ENCODE measurements at places on chromosomes 16 and 17. TPM values are rescaled to one million over a fixed set of nuclear protein-coding genes. Genes with fewer than 3 reads are reported as not detected.
A peak's percentile ranks its signal among the peaks of the same experiment; 100 is the strongest.

Gene CA7
- total RNA-seq: not detected

DNA sequence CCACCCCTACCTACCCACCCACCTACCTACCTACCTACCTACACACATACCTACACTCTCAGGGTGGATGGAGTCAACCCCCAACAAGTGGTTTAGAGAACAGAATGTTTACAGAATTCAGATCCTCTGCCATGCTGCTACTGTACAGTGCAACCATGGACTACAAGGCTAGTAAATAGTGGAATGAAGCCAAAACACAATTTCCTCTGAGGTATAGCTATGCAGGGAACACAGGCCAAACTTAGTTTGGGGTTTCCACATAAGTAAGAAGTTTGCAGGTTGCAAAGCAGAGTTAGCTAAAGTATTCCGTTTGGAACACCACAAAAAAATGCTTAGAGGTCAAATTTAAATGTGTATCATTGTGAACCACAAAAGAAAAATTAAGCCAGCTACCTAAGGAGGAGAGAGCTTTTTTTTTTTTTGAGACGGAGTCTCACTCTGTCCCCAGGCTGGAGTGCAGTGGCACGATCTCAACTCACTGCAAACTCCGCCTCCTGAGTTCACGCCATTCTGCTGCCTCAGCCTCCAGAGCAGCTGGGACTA is 2.7 kb upstream of the AP1G1 start:
- no peaks in the 10 kb centered on the region for H3K27me3 ChIP-seq
- peaks cover 10% of the 10 kb centered on the region for H3K4me1 ChIP-seq
- H3K27ac ChIP-seq: no peak overlapping the region
- peaks cover 4% of the 10 kb centered on the region for H3K36me3 ChIP-seq
- no peak overlapping the region for H3K4me3 ChIP-seq

Gene KRT39
- not detected for total RNA-seq

- DNase-seq: no peak
- H3K4me1 ChIP-seq: peaks cover 23% of the 10 kb centered on the region
- H3K4me3 ChIP-seq: no peak overlapping the region
- peaks cover 7% of the 10 kb centered on the region for H3K36me3 ChIP-seq
- no peak overlapping the region for H3K27ac ChIP-seq
- no peaks in the 10 kb centered on the region for H3K27me3 ChIP-seq
These were observed 3.6 kb upstream of the UBE2I start for GRCh38 chr16:1305823-1306222.

Gene SYT17
- not detected for total RNA-seq

Gene UNC13D
- total RNA-seq: 289 TPM

Gene EME1
- total RNA-seq: 40.2 TPM

Gene TRIM37
- 46.3 TPM for total RNA-seq

Gene IL34
- not detected for total RNA-seq

GRCh38 chr16:89764711-89765201 is 43.4 kb downstream of the ZNF276 start:
- no peaks in the 10 kb centered on the region for H3K27me3 ChIP-seq
- H3K27ac ChIP-seq: peak overlapping the region; percentile 90
- peaks cover 7% of the 10 kb centered on the region for H3K36me3 ChIP-seq
- peak; percentile 76 for DNase-seq
- H3K4me1 ChIP-seq: peaks cover 40% of the 10 kb centered on the region
- H3K4me3 ChIP-seq: peak overlapping the region; percentile 88

DNA sequence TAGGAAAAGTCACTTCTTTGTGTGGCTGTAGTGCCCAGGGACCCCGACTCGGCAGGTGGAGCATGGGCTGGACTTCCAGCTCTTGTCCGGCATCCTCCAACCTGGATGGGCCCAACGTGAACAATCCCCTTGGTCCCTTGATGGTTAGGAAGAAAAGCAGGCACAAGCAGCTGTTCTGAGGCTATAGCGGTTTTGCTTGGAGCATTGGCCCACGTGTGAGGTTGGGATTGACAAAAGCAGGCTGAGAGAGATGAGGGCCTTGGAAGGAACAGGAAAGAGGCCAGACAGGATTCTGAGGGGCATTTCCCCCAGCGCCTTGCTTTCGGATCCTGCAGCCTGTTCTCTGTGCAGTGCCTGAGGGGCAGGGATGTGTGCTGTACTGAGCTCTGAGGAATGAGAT is 28.1 kb downstream of the SCNN1B start:
- no peak for DNase-seq
- H3K4me3 ChIP-seq: no peak overlapping the region
- H3K27me3 ChIP-seq: peaks cover 5% of the 10 kb centered on the region
- no peak overlapping the region for H3K27ac ChIP-seq
- H3K4me1 ChIP-seq: no peaks in the 10 kb centered on the region
- H3K36me3 ChIP-seq: no peaks in the 10 kb centered on the region

Gene SPAG5
- 198 TPM for total RNA-seq

Gene TM4SF5
- total RNA-seq: not detected

Gene TBC1D3H
- not detected for total RNA-seq

DNA sequence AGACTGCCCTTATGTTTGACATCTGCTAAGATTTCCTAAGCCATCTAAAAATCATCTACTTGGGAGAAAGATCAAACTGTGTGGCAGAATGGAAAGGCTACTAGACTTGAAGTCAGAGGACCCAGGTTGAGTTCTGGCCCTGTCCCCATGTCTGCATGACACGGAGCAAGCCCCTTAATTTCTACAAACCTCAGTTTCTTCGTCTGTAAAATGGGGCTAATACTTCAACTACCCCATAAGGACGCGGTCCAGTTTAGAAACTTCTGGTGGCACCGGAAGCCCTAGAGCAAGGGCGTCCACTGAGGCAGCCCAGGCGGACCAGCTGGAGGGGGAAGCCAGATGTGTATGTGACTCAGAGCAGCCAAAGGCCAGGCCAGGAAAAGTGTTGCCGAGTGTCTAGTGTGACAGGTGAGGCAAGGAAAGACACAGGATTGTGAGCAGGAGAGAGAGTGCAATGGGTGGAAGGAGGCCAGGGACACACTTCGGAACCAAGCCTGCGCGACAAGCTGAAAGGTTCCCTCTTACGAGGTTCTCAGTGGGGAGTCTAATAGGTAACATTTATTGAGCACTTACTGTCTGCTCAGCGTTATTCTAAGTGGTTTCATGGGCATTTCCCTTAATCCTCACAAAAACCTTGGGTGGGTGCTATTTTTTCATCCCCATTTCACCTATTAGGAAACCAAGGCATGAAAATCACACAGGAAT is 17.8 kb upstream of the PITPNM3 start:
- no peaks in the 10 kb centered on the region for H3K27me3 ChIP-seq
- no peak for DNase-seq
- no peak overlapping the region for H3K4me3 ChIP-seq
- no peak overlapping the region for H3K27ac ChIP-seq
- H3K36me3 ChIP-seq: peaks cover 5% of the 10 kb centered on the region

- peaks cover 9% of the 10 kb centered on the region for H3K4me1 ChIP-seq
- DNase-seq: no peak
- H3K4me3 ChIP-seq: no peak overlapping the region
- no peaks in the 10 kb centered on the region for H3K27me3 ChIP-seq
- H3K27ac ChIP-seq: no peak overlapping the region
These were observed 20.7 kb downstream of the TXNDC11 start for GRCh38 chr16:11721781-11722467.

GRCh38 chr17:30113213-30113612 is 3.4 kb upstream of the NSRP1 start:
- DNase-seq: no peak
- H3K4me3 ChIP-seq: peak overlapping the region; percentile 14
- H3K4me1 ChIP-seq: peaks cover 14% of the 10 kb centered on the region
- peaks cover 8% of the 10 kb centered on the region for H3K36me3 ChIP-seq
- H3K27ac ChIP-seq: peak overlapping the region; percentile 14

Gene MPP2
- total RNA-seq: 0.47 TPM

DNA sequence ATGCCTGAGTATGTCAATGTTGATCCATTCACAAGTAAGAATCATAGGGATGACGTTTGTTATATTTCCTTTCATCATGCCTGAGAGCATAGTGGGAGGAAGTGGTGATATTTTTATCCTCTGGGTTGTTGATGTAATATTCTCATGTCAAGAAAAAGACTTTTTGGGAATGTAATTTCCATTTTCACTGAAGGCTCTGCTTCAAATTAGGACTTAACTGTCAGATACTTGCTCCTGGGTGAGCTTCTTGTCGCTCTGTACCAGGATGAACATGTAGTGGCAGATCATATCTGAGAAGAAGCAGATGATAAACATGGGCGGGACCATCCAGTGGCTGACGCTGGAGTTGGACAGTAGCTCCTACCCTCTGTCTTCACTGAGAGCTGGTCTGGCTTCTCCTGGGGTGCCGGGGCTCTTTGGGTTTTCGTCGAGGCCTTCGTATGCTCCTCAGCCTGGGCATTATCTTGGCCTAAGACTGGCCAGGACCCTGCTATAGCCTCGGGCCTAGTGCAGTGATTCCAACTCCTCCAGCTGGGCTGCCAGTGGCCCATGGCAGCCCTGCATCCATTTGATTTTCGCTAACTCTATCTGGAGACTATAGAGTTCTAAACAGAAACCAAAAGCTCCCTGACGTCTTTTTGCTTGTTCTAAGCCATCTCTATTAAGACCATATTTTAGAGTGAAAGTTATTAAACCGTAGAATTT is 19.7 kb downstream of the CYB5B start:
- H3K27me3 ChIP-seq: no peaks in the 10 kb centered on the region
- peak overlapping the region; percentile 92 for H3K27ac ChIP-seq
- H3K4me1 ChIP-seq: peaks cover 41% of the 10 kb centered on the region
- H3K36me3 ChIP-seq: peaks cover 13% of the 10 kb centered on the region

GRCh38 chr16:56298948-56299596 is 107.8 kb downstream of the GNAO1 start:
- no peaks in the 10 kb centered on the region for H3K27me3 ChIP-seq
- no peak for DNase-seq
- no peak overlapping the region for H3K4me3 ChIP-seq
- no peak overlapping the region for H3K27ac ChIP-seq
- no peaks in the 10 kb centered on the region for H3K36me3 ChIP-seq
- no peaks in the 10 kb centered on the region for H3K4me1 ChIP-seq

Gene KRT36
- total RNA-seq: not detected

GRCh38 chr17:29747660-29748059 is 124.9 kb upstream of the CORO6 start:
- no peaks in the 10 kb centered on the region for H3K36me3 ChIP-seq
- H3K4me3 ChIP-seq: no peak overlapping the region
- H3K4me1 ChIP-seq: peaks cover 32% of the 10 kb centered on the region
- DNase-seq: no peak
- peak overlapping the region; percentile 60 for H3K27ac ChIP-seq

Gene NPW
- 3.5 TPM for total RNA-seq

DNA sequence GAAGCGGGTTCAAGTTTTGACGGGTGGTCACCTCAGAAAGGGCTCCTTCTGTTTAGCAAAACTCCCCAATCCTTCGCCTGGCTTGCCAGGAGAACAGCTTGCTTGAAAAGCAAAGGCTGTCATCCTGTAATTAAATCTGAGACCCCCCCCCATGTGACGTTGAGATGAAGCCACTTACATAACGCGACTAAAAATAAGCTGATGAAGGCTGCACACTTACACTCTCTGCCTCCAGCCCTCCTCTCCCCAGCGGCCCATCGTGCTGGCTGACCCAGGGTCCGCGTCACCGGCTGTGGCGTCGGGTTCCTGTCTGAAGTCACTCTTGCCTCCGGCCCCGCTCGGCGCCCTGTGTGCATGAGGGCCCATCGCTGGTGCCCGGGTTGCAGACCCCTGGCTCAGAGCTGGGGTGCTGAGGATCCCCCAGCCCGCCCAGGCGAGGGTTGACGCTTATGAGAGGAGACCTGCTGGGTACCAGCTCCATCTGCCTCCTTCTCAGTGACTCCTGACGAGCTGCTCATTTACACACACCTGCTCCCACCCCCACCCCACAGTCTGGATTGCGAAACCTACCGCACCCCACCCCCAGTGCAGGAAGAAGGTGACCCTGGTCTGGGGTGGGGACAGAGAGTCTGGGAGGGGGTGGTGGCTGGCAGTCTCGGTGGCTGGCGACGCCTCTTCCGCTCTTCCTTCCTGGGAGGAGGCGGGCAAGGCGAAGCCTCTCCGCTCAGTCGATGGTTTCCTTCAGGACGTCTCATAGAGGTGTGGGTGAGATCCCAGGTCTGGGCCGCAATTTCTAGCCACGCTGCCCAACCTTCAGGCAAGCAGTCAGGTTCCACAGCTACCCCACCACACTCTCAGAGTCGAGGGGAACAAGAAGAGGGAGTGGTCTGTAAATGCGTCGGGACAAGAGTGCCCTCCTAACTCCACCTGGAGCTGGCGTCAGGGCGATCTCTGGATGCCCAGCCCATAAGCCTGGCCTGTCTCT is 3.1 kb upstream of the BAIAP2 start:
- peaks cover 11% of the 10 kb centered on the region for H3K27me3 ChIP-seq
- H3K27ac ChIP-seq: no peak overlapping the region
- peaks cover 4% of the 10 kb centered on the region for H3K4me1 ChIP-seq
- no peak overlapping the region for H3K4me3 ChIP-seq
- no peaks in the 10 kb centered on the region for H3K36me3 ChIP-seq

- H3K27me3 ChIP-seq: peaks cover 17% of the 10 kb centered on the region
- H3K4me1 ChIP-seq: peaks cover 8% of the 10 kb centered on the region
- H3K4me3 ChIP-seq: no peak overlapping the region
- H3K27ac ChIP-seq: no peak overlapping the region
- DNase-seq: no peak
These were observed 2.7 kb downstream of the MPO start for GRCh38 chr17:58277802-58278595.

Gene KCNJ12
- total RNA-seq: not detected

GRCh38 chr16:86375364-86375763 is 135.0 kb upstream of the FOXF1 start:
- H3K27me3 ChIP-seq: peaks cover 4% of the 10 kb centered on the region
- DNase-seq: peak; percentile 12
- no peak overlapping the region for H3K4me3 ChIP-seq
- no peaks in the 10 kb centered on the region for H3K4me1 ChIP-seq
- H3K36me3 ChIP-seq: no peaks in the 10 kb centered on the region
- no peak overlapping the region for H3K27ac ChIP-seq

DNA sequence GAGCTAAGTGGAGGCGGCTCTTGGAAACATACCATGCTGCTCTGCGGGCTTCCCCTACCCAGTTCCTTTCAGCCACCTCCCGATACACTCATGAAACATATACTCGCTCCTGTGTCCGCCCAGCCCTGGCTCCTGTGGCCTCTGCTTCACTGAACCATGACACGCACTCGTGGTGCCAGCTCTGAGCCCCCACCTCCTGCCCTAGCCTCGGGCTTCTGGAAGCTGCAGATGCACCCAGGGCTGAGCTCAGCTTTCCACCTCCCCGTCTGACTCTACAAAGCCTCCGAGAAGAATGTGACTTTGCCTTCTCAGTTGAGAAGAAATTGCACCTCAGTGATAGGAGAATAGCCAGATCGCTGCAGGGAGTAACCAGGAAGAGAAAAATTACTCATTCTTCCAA is 11.0 kb downstream of the CALB2 start:
- H3K27me3 ChIP-seq: peaks cover 8% of the 10 kb centered on the region
- no peak overlapping the region for H3K27ac ChIP-seq
- no peak for DNase-seq
- H3K36me3 ChIP-seq: no peaks in the 10 kb centered on the region
- no peak overlapping the region for H3K4me3 ChIP-seq
- no peaks in the 10 kb centered on the region for H3K4me1 ChIP-seq

Gene CCL1
- total RNA-seq: 3.5 TPM

- no peak overlapping the region for H3K27ac ChIP-seq
- H3K36me3 ChIP-seq: peaks cover 8% of the 10 kb centered on the region
- no peaks in the 10 kb centered on the region for H3K27me3 ChIP-seq
- H3K4me1 ChIP-seq: peaks cover 6% of the 10 kb centered on the region
- no peak overlapping the region for H3K4me3 ChIP-seq
These were observed 639.1 kb downstream of the MAF start for GRCh38 chr16:78961464-78961863.

GRCh38 chr17:40283662-40284061 is 4.0 kb upstream of the CDC6 start:
- peaks cover 13% of the 10 kb centered on the region for H3K36me3 ChIP-seq
- DNase-seq: no peak
- H3K27me3 ChIP-seq: no peaks in the 10 kb centered on the region
- H3K4me1 ChIP-seq: peaks cover 25% of the 10 kb centered on the region
- peak overlapping the region; percentile 24 for H3K27ac ChIP-seq

Gene CDH13
- not detected for total RNA-seq

Data from natural killer cell treated with Interleukin-12 subunit alpha and Interleukin-12 subunit beta and Interleukin-15 and Interleukin-18, amount 100 ng/mL, for 72 hours (primary cell).